Kidney (tissue), 22 donors: ENCODE measurements at places on chromosomes 16 and 17.

GRCh38 chr16:72286936-72287620, 115.1 kb upstream of the PMFBP1 start:
- DNase-seq, result no peak
- no peaks in the 10 kb centered on the region for H3K27me3 ChIP-seq
- no peak overlapping the region for H3K27ac ChIP-seq
- H3K36me3 ChIP-seq, result no peaks in the 10 kb centered on the region
- no peak overlapping the region for H3K4me3 ChIP-seq

DNA sequence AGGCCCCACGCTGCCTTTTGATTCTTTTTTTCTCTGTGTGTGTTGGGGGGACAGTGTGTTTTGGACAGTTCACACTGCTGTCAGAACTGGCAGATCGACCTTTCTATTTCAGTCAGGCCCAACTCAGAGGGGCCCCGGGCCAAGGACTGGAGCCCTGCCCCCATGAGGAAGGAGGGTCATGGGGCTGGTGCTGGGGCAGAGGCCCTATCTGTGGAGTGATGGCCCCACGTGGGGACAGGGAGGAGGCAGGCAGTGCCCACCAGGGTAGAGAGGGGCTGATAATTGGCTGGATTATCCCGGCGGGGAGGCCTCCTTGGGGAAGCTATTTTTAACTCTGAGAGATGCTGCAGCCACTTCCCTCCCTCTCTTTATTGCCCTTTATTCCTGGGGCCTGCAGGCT, 5.7 kb upstream of the KCNJ12 start:
- no peaks in the 10 kb centered on the region for H3K27me3 ChIP-seq
- no peaks in the 10 kb centered on the region for H3K36me3 ChIP-seq
- no peak overlapping the region for H3K4me3 ChIP-seq
- no peaks in the 10 kb centered on the region for H3K4me1 ChIP-seq

GRCh38 chr16:11668623-11669379, 546 bp downstream of the SNN start:
- no peaks in the 10 kb centered on the region for H3K36me3 ChIP-seq
- peak overlapping the region; percentile 47 for H3K4me3 ChIP-seq
- H3K4me1 ChIP-seq, result no peaks in the 10 kb centered on the region
- H3K27ac ChIP-seq, result peak overlapping the region; percentile 74
- DNase-seq, result peak; percentile 55

DNA sequence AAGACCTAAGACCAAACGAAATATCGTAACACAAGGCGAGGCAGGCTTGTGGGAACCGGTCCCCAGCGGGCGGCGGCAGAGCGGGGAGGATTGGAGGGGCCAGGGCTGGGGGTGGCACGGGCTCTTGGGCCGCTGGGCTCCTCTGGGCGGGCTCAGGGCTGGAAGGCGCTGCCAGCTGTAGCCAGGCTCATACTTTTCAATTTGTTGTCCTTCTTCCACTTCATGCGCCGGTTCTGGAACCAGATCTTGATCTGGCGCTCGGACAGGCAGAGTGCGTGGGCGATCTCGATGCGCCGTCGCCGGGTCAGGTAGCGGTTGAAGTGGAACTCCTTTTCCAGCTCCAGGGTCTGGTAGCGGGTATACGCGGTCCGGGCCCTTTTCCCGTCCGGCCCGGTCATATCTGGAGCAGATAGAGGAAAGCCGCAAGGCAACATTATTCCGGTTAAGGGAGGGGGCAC, 1.5 kb downstream of the HOXB5 start:
- peak overlapping the region; percentile 93 for H3K27ac ChIP-seq
- no peak for DNase-seq
- peak overlapping the region; percentile 59 for H3K4me3 ChIP-seq
- H3K36me3 ChIP-seq, result peaks cover 3% of the 10 kb centered on the region

- no peaks in the 10 kb centered on the region for H3K27me3 ChIP-seq
- no peak overlapping the region for H3K4me3 ChIP-seq
- no peak overlapping the region for H3K27ac ChIP-seq
- no peaks in the 10 kb centered on the region for H3K36me3 ChIP-seq
Observed at GRCh38 chr17:61427567-61427966, 24.7 kb upstream of the TBX4 start.

GRCh38 chr16:85754413-85754812, 3.5 kb upstream of the C16orf74 start:
- no peaks in the 10 kb centered on the region for H3K27me3 ChIP-seq
- DNase-seq, result no peak
- H3K36me3 ChIP-seq, result no peaks in the 10 kb centered on the region
- H3K4me3 ChIP-seq, result no peak overlapping the region
- H3K27ac ChIP-seq, result no peak overlapping the region

DNA sequence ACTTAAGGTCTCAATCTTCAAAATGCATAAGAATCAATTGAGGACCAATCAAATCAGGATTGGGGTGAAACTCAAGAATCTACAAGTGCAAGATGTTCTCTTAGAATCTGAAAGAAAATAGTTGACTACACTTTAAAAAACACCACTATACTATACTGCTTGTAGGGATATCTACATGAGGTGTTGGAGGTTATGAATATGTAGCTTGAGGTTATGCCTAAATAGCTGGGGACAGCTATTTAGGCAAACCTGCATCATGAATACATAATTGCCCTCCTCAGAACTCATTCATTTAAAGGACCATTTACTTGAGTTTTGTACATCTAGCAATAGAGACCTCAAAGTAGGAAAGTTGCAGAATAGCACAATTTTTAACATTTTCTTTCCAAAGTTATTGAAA, 40.1 kb downstream of the KCNJ16 start:
- no peaks in the 10 kb centered on the region for H3K27me3 ChIP-seq
- peaks cover 12% of the 10 kb centered on the region for H3K36me3 ChIP-seq
- H3K4me3 ChIP-seq, result no peak overlapping the region
- H3K27ac ChIP-seq, result no peak overlapping the region
- no peak for DNase-seq
- no peaks in the 10 kb centered on the region for H3K4me1 ChIP-seq

- no peaks in the 10 kb centered on the region for H3K27me3 ChIP-seq
- peaks cover 11% of the 10 kb centered on the region for H3K36me3 ChIP-seq
- no peak overlapping the region for H3K27ac ChIP-seq
Observed at GRCh38 chr16:89955001-89955685, 6.6 kb downstream of the DEF8 start.

DNA sequence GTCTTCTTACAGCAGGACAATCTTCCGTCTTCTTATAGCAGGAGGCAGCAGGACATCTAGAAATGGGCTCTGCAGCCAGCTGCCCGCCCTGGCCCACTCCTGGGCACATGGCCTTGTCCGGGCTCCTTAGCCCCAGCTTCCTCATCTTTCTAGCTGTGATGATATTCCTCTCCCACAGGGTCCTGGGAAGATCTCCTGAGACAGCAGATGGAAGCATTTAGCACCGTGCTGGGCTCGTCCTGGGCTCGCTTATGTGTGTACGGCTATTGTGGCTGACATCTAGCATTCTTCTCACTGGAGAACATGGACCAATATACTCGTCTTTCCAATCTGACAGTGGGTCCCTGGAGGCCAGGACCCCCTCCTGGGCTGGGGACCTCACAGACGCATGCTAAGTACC, 48.5 kb downstream of the TIMM22 start:
- H3K4me3 ChIP-seq, result no peak overlapping the region
- H3K4me1 ChIP-seq, result no peaks in the 10 kb centered on the region
- H3K27ac ChIP-seq, result no peak overlapping the region
- H3K27me3 ChIP-seq, result no peaks in the 10 kb centered on the region
- DNase-seq, result no peak
- H3K36me3 ChIP-seq, result no peaks in the 10 kb centered on the region

DNA sequence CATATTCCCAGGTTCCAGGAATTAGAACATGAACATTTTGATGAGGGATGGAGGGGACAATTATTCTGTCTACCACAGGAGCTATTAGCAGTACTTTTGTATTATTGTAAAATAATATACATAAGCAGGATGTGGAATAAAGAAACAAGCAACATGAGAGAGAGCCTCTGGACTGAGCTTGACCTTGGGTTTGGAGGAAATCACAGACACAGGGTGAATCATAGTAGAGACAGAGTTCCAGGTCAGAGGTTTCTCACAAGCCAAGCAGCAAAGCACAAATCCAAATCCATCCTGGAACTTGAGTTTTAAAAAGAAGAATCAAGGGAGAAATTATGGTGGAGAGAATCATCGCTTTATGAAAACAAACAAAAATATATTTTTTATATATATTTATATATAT, 5.1 kb downstream of the KRT31 start:
- no peak for DNase-seq
- H3K27me3 ChIP-seq, result no peaks in the 10 kb centered on the region
- H3K4me1 ChIP-seq, result peaks cover 3% of the 10 kb centered on the region
- H3K36me3 ChIP-seq, result no peaks in the 10 kb centered on the region
- H3K27ac ChIP-seq, result no peak overlapping the region
- no peak overlapping the region for H3K4me3 ChIP-seq

GRCh38 chr16:29312835-29313558, 93.5 kb downstream of the NPIPB11 start:
- H3K27me3 ChIP-seq, result no peaks in the 10 kb centered on the region
- H3K27ac ChIP-seq, result no peak overlapping the region
- H3K4me3 ChIP-seq, result no peak overlapping the region
- H3K4me1 ChIP-seq, result no peaks in the 10 kb centered on the region
- no peaks in the 10 kb centered on the region for H3K36me3 ChIP-seq

DNA sequence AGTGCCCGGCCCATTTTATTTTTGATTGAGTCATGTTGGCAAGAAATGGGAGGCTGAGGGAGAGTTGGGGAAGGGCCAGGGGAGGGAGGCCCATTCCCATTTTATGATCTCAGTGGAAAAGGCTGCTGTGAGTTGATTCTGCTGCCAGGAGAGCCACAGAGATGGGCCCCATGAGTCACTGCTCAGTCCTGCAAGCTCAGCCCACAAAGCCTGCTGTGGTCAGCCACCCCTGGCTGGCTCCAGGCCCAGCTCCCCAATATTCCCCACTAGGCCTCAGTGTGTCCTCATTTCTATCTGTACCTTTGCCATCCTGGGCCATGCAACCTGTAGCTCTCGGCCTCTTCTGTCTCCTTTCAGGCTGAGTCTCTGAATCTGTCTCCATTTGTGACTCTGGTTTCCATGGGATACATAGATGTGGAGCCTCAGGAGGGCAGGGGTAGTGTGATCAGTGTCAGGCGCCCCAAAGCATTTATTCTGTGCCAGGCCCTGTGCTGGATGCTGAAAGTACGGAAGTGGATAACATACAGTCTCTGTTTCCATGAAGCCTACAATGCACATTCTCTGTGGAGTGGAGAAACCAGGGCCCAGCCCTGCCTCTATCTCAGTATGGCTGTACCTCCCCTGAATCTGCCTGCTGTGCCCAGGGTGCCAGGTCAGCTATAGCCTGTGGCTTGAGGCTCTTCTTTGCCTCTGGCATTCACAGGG, 1.9 kb upstream of the PLEKHG4 start:
- peaks cover 2% of the 10 kb centered on the region for H3K4me1 ChIP-seq
- no peaks in the 10 kb centered on the region for H3K27me3 ChIP-seq
- no peak overlapping the region for H3K27ac ChIP-seq
- peak; percentile 79 for DNase-seq
- H3K36me3 ChIP-seq, result no peaks in the 10 kb centered on the region

DNA sequence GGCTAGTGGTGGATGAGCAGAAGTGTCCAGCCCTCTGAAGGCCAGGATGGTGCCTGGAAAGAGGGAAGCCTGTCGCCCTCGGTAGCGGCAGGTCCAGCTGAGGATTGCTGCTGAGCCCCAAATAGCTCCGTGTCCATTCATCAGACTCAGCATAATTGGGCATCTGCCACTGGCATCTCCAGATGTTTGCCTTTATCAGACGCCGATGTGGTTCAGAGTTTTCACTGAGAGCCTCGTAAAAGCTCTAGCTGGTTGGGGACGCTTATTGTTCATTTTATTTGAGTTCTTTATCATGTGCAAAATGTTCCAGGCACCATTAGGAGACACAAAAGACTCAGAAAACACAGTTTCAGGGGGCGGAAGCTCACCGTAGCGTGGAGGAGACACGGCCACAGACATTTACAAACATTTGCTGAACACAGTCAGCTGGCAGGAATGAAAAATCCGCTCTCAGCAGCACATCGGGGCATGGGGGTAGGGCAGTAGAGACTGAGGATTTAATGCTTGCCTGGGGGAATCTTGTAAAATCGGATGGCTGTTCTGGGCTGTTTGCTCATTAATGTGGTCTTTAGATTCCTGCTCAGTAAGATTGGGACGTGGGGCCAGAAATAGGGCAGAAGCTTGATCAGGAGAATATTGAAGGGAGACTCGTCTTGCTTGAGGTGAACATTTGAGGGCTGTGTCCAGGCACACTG, 41.7 kb downstream of the SMPD3 start:
- no peak for DNase-seq
- peaks cover 4% of the 10 kb centered on the region for H3K4me1 ChIP-seq
- H3K27ac ChIP-seq, result no peak overlapping the region
- no peaks in the 10 kb centered on the region for H3K27me3 ChIP-seq
- H3K36me3 ChIP-seq, result no peaks in the 10 kb centered on the region
- H3K4me3 ChIP-seq, result no peak overlapping the region

DNA sequence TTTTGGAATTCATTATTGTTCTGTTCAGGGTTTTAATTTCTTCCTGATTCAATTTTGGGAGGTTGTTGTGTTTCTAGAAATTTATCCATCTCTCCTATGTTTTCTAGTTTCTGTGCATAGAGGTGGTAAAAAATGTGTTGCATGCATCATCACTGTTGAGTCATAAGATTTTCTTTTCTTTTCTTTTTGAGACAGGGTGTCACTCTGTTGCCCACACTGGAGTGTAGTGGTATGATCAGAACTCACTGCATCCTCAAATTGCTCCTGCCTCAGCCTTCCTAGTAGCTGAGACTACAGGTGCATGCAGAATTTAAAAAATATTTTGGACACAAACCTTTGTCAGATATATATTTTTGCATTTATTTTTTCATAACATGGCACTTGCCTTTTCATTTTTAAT, 184.8 kb downstream of the BCAS3 start:
- H3K4me3 ChIP-seq, result no peak overlapping the region
- no peaks in the 10 kb centered on the region for H3K27me3 ChIP-seq
- no peaks in the 10 kb centered on the region for H3K4me1 ChIP-seq
- H3K36me3 ChIP-seq, result no peaks in the 10 kb centered on the region
- no peak overlapping the region for H3K27ac ChIP-seq

GRCh38 chr16:74296104-74296431, 546 bp upstream of the PSMD7 start:
- H3K36me3 ChIP-seq, result peaks cover 7% of the 10 kb centered on the region
- peak overlapping the region; percentile 71 for H3K4me3 ChIP-seq
- H3K4me1 ChIP-seq, result peaks cover 6% of the 10 kb centered on the region
- H3K27ac ChIP-seq, result peak overlapping the region; percentile 95

- no peak overlapping the region for H3K4me3 ChIP-seq
- H3K27me3 ChIP-seq, result no peaks in the 10 kb centered on the region
- H3K4me1 ChIP-seq, result no peaks in the 10 kb centered on the region
Observed at GRCh38 chr16:1494711-1495110, 1.6 kb downstream of the TELO2 start.

GRCh38 chr17:60352569-60352968, 39.4 kb downstream of the USP32 start:
- H3K4me3 ChIP-seq, result no peak overlapping the region
- H3K36me3 ChIP-seq, result no peaks in the 10 kb centered on the region
- H3K4me1 ChIP-seq, result no peaks in the 10 kb centered on the region
- H3K27me3 ChIP-seq, result no peaks in the 10 kb centered on the region
